Muscle of leg (tissue), 16 donors: ENCODE measurements at places on chromosomes 2 and 18. TPM values are rescaled to one million over a fixed set of nuclear protein-coding genes. Genes with fewer than 3 reads are reported as not detected.

- H3K27ac ChIP-seq = no peak overlapping the region
- H3K27me3 ChIP-seq = no peaks in the 10 kb centered on the region
- DNase-seq = no peak
- H3K4me3 ChIP-seq = no peak overlapping the region
- H3K4me1 ChIP-seq = peaks cover 2% of the 10 kb centered on the region
These were observed 197.3 kb upstream of the CCDC150 start for GRCh38 chr2:196442211-196442610.

The ITGA4 gene
- 19.5 TPM for total RNA-seq

The AGXT gene
- 0.13 TPM for total RNA-seq

DNA sequence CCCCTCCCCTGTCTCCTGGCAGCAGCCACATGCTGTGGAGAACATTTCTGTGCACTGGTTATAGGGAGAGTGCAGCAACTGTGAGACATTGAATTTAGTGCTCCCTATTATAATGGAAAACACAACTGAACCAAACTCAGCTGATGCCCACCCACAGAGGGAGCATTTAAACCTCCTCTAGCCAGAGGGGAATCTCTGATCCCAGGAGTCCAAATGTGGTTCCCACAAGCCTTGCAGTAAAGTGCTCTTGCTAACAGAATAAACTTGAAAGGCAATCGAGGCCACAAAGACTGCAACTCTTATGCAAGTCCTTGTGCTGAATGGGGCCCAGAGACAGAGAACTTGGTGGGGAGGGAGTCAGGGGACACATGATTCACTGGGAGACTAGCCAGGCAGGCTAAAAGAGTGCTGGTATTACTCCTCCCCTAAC is 638.8 kb upstream of the VRK2 start:
- H3K27ac ChIP-seq = no peak overlapping the region
- H3K36me3 ChIP-seq = no peaks in the 10 kb centered on the region
- no peak overlapping the region for H3K4me3 ChIP-seq
- no peaks in the 10 kb centered on the region for H3K4me1 ChIP-seq
- no peak for DNase-seq
